ENCODE measurements at places on chromosomes 3 and 15. TPM values are rescaled to one million over a fixed set of nuclear protein-coding genes. Genes with fewer than 3 reads are reported as not detected.

The STRA6 gene
- 0.36 TPM for total RNA-seq

The KIF7 gene
- total RNA-seq, result 12.3 TPM

The GHSR gene
- total RNA-seq, result not detected

The GLDN gene
- total RNA-seq, result 0.59 TPM

DNA sequence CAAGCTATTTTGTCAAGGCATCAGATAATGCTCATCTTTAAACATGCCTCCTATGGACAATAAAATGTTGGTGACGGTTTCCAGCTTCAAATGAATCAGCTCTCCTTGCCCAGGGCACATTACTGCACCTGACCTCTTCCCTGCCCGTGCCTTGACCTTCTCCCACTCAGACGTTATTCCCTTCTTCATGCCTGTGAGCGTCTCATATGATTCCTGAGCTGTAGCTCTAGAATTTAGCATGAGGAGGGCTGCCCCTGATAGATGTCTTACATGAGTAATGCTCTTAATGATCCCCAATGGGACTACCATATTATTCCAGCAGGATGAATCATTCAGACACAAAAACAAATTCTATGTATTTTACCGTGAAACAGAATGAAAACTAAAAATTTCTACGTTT, 762.7 kb downstream of the ROBO1 start:
- peak; percentile 66 for DNase-seq
- H3K36me3 ChIP-seq, result no peaks in the 10 kb centered on the region
- peak overlapping the region; percentile 50 for H3K27ac ChIP-seq

DNA sequence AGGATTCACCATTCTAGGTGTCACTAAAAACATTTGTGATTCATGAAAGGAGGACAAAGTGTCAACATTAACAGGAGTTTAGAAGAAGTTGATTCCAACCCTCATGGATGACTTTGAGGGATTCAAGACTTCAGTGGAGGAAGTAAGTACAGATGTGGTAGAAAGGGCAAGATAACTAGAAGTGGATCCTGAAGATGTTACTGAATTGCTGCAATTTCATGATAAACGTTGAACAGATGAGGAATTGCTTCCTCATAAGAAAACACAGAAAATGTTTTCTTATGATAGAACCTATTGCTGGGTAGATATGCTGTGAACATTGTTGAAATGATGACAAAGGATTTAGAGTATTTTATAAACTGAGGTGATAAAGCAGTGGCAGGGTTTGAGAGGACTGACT, 23.5 kb upstream of the ATP2C1 start:
- no peak overlapping the region for H3K4me3 ChIP-seq
- H3K27ac ChIP-seq, result no peak overlapping the region
- H3K36me3 ChIP-seq, result no peaks in the 10 kb centered on the region
- H3K4me1 ChIP-seq, result no peaks in the 10 kb centered on the region

- no peaks in the 10 kb centered on the region for H3K4me1 ChIP-seq
- H3K27me3 ChIP-seq, result no peaks in the 10 kb centered on the region
- no peak overlapping the region for H3K27ac ChIP-seq
- H3K36me3 ChIP-seq, result no peaks in the 10 kb centered on the region
- no peak for DNase-seq
Measured at GRCh38 chr3:163552659-163552966, 1525.7 kb downstream of the SI start.

DNA sequence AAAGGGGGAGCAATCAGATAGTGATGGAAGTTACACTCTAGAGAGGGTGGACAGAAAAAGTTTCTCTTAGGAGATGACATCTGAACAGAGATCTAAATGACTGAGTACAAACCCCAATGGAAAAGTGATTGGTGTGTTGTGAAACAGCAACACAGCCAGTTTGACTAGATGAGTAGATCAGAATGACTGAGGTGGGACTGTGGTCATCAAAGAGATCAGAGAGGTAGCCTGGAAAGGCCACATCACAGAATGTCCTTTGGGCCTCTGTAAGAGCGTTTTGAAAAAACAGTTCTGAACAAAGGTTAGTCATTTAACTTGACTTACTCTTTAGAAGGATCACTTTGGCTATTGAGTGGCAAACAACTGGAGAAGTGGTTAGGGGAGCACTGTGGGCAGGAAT, 10.6 kb downstream of the LRRC58 start:
- no peaks in the 10 kb centered on the region for H3K4me1 ChIP-seq
- DNase-seq, result no peak
- H3K4me3 ChIP-seq, result no peak overlapping the region
- H3K36me3 ChIP-seq, result peaks cover 5% of the 10 kb centered on the region

DNA sequence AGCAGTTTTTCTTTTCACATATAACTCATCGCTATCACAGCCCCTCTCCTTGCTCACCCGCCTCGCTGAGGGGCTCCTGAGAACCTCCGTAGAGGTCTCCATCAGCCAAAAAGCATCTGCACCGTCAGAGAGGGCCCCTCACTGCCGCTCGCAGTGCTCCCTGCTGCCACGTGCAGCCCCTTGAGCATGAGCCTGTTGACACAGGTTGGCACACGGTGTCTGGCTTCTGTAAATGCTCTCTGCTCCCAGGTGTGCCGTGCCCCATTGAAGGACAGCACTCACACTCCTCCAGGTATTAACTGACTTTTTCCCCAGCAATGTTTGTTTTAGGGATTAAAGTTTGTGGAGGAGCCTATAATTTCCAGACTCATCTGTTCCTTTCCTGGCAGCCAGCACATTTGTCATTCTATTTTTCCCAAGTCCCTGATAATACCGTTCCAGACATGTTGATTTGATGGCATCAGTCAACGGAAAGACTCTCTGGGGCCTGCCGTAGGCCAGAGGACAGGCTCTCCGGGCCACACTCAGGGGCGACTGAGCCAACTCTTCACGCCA, 2.1 kb upstream of the FURIN start:
- no peak overlapping the region for H3K27ac ChIP-seq
- no peaks in the 10 kb centered on the region for H3K36me3 ChIP-seq
- H3K27me3 ChIP-seq, result no peaks in the 10 kb centered on the region
- DNase-seq, result no peak

GRCh38 chr15:70602834-70603560, 160.4 kb downstream of the UACA start:
- no peaks in the 10 kb centered on the region for H3K36me3 ChIP-seq
- no peak for DNase-seq
- peaks cover 13% of the 10 kb centered on the region for H3K27me3 ChIP-seq
- peaks cover 10% of the 10 kb centered on the region for H3K4me1 ChIP-seq
- H3K27ac ChIP-seq, result no peak overlapping the region
- H3K4me3 ChIP-seq, result no peak overlapping the region

DNA sequence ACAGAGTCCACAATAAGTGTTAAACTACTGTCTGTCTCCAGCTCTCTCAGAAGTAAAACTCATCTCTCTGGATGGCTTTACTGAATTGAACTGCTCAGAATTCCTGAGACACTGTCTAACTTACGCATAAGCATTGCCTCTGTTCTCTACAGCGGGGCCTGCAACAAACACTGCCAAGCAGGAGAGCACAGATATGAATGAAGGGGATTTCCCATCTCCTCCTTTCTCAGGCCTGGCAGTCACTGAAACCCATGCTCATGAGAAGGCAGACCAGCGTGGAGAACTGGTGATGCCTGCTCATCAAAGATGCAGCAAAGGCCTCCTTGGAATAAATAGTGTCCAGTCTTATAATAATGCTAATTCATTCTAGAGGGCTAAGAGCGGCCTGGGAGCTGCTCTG, 10.3 kb downstream of the RASGRP1 start:
- H3K4me1 ChIP-seq, result peaks cover 25% of the 10 kb centered on the region
- H3K27ac ChIP-seq, result no peak overlapping the region
- no peak for DNase-seq
- no peak overlapping the region for H3K4me3 ChIP-seq
- peaks cover 9% of the 10 kb centered on the region for H3K27me3 ChIP-seq

GRCh38 chr3:122619040-122619439, 41.6 kb downstream of the PARP15 start:
- H3K36me3 ChIP-seq, result no peaks in the 10 kb centered on the region
- DNase-seq, result no peak
- H3K4me1 ChIP-seq, result no peaks in the 10 kb centered on the region
- H3K27ac ChIP-seq, result no peak overlapping the region
- H3K4me3 ChIP-seq, result no peak overlapping the region

- no peaks in the 10 kb centered on the region for H3K4me1 ChIP-seq
- H3K27ac ChIP-seq, result no peak overlapping the region
- H3K27me3 ChIP-seq, result no peaks in the 10 kb centered on the region
- H3K4me3 ChIP-seq, result no peak overlapping the region
- no peaks in the 10 kb centered on the region for H3K36me3 ChIP-seq
- DNase-seq, result no peak
Measured at GRCh38 chr3:140238646-140239314, 303.8 kb downstream of the CLSTN2 start.
